ENCODE measurements at places on chromosomes 5 and 9. TPM values are rescaled to one million over a fixed set of nuclear protein-coding genes. Genes with fewer than 3 reads are reported as not detected.

CSF2 gene
- 49.0 TPM for total RNA-seq

TMEM174 gene
- total RNA-seq: not detected

ZNF366 gene
- total RNA-seq: not detected

KCNT1 gene
- total RNA-seq: not detected

GPRIN1 gene
- total RNA-seq: 8.7 TPM

PRRC1 gene
- 41.5 TPM for total RNA-seq

PSAT1 gene
- total RNA-seq: 271 TPM

LHX3 gene
- not detected for total RNA-seq

CACNA1B gene
- total RNA-seq: under 0.01 TPM

ELAVL2 gene
- 3.0 TPM for total RNA-seq

BHMT2 gene
- not detected for total RNA-seq

SLC45A2 gene
- total RNA-seq: not detected

LCN12 gene
- not detected for total RNA-seq

DTWD2 gene
- total RNA-seq: 6.0 TPM

FCHO2 gene
- total RNA-seq: 4.7 TPM

IL12B gene
- total RNA-seq: not detected

TMEM252 gene
- total RNA-seq: not detected

SLC46A2 gene
- not detected for total RNA-seq

PCDHGC3 gene
- total RNA-seq: 60.9 TPM

SV2C gene
- total RNA-seq: 0.08 TPM

SEC16A gene
- 52.5 TPM for total RNA-seq

CKMT2 gene
- total RNA-seq: not detected

MAPK9 gene
- 19.6 TPM for total RNA-seq

CAST gene
- total RNA-seq: 176 TPM

SNCAIP gene
- not detected for total RNA-seq

SLC4A9 gene
- total RNA-seq: not detected

GPR151 gene
- not detected for total RNA-seq

ERCC6L2 gene
- total RNA-seq: 22.4 TPM

FGD3 gene
- 0.16 TPM for total RNA-seq

ASPN gene
- total RNA-seq: not detected

MLLT3 gene
- 7.4 TPM for total RNA-seq

AQP3 gene
- total RNA-seq: 30.4 TPM

KCNV2 gene
- not detected for total RNA-seq
